Thymus (tissue), 14 donors: ENCODE measurements at places on chromosomes 1 and 21.

DNA sequence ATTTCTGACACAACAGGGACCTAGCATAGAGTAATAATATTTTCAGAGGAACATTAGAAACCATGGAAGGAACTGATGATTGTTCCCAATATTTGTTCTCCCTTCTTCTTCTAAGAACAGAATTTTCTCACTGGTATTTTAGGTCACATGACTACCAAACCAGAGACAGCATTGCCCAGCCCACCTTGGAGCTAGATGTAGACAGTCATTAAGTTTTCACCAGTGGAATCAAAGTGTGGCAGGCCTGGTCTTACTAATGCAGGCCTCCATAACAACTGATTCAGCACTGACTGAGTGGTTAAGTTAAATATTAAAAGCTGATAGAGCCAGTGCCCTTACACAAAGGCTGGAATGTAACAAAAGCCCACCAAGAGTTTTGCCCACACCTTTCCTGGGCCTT is 244.4 kb downstream of the ZNF648 start:
- no peak for DNase-seq

DNA sequence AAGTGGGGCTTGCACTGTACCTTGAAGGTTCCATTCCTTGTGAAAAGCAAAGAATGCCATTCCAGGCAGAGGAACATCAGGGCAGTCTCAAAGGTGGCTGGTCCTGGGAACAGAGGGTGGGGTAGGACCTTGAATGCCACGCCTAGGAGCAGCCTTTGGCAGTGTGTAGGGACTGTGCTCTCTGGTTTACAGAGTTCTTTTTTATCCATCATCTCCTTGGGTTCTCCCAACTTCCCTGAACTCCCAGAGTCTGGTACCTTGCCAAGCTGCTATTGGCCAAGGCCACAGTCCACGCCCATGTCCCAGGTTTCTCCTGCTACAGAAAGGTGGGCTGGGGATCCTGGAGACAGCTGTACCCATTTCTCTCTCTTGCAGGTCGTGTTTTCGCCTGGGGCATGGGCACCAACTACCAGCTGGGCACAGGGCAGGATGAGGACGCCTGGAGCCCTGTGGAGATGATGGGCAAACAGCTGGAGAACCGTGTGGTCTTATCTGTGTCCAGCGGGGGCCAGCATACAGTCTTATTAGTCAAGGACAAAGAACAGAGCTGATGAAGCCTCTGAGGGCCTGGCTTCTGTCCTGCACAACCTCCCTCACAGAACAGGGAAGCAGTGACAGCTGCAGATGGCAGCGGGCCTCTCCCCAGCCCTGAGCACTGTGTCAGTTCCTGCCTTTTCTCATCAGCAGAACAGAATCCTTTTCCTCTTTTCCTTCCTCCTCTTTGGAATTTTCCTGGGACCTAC is 15.3 kb upstream of the TRNAU1AP start:
- DNase-seq = no peak

GRCh38 chr1:9183898-9184297 is 50.7 kb upstream of the H6PD start:
- no peak for DNase-seq

- DNase-seq = no peak
These were observed 24.2 kb downstream of the CAPZB start for GRCh38 chr1:19461220-19461554.

DNA sequence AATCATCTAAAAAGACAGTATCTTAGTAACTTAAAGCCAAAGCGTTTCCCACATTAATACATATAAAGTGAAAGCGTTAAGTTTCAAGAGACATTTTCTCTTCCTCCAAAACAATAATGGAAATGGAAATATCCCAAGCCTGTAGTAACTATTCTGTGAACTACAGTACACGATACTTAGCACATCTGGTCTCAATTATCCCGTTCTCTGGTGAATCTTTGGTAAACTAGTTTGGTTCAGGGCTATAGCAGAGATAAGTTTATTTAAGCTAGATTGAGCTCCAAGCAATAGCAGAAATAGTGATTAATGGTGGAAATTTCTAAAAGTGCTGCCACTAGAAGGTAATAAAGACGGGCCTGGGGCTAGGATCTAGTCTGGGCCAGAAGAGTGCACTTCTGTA is 55.2 kb downstream of the PCNX2 start:
- no peak for DNase-seq

- DNase-seq = no peak
These were observed 738 bp downstream of the GNPAT start for GRCh38 chr1:231241750-231242149.
